ENCODE measurements at places on chromosomes 5 and 9.

DNA sequence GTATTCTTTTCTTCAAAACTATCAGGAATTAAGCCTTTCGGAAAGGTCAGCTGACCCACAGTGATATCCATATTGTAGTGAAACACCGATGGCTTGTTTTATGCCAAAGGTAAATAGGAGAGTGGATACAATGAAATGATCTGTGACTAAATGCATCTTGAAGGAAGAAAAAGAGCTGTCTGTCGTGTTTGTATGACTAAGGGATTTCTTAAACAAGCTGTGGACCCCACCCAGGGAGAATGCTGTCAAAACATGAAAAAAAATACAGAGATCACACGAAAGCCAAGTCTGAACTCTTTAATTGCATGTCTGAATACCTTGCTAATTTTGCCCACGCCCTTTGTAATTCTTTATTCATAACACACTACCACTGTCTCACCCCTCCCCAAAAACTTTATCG is 286.4 kb upstream of the WWC1 start:
- DNase-seq: no peak

- no peak for DNase-seq
Observed at GRCh38 chr5:113147101-113147508, 170.5 kb downstream of the DCP2 start.

GRCh38 chr9:112552229-112553056 is 65.8 kb downstream of the KIAA1958 start:
- DNase-seq: no peak

DNA sequence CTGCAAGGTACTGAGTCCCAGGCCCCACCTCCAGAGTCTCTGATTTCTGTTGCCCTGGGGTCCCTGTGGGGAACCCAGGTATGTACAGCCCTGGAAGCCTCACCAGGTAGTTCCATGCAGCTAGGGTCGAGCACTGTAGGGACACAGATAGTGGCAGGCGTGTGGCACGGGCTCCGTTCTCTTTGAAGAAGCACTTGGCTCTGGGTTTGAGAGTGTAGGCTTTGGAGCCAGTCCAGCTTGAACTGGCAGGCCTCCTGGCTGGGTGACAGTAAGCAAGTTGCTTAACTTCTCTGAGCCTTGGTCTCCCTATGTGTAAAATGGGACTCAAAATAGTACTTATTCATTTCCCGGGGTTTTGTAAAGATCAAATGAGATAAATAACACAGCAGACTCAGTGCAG is 5.6 kb downstream of the OLFM1 start:
- no peak for DNase-seq

GRCh38 chr5:88761939-88762338 is 121.0 kb downstream of the MEF2C start:
- DNase-seq: no peak

DNA sequence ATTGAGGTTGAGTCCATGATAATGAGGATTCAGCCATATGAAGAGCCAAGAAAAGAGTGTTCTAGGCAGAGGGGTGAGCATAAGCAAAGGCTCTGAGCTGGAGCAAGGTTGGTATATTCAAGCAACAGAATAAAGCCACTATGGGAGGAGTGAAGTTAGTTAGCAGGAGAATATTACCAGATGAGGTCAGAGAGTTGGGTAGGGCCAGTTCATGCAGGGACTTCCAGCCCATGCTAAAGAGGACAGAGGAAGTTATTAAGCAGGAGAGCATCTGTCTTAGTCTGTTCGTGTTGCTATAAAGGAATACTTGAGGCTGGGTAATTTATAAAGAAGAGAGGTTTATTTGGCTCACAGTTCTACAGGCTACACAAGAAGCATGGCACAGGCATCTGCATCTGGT is 57.1 kb upstream of the ATG10 start:
- DNase-seq: no peak

DNA sequence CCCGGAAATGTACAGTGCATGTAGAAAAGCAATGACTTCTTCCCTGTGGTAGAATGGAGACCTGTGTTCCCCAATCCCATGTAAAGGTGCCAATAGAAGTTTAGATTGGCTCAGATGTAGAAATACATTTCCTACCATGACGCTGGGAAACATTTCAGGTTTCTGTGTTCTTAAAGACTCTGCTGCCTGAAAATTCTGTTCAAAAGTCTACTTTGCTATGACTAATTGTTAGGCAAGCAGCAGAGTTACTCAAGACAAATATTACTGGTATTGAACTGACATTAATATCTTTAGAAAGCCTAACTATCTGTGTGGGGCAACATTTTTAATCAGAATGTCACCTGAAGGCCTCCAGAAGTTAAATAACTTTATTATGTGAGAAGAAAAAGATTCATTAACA is 75.5 kb upstream of the ELL2 start:
- no peak for DNase-seq

DNA sequence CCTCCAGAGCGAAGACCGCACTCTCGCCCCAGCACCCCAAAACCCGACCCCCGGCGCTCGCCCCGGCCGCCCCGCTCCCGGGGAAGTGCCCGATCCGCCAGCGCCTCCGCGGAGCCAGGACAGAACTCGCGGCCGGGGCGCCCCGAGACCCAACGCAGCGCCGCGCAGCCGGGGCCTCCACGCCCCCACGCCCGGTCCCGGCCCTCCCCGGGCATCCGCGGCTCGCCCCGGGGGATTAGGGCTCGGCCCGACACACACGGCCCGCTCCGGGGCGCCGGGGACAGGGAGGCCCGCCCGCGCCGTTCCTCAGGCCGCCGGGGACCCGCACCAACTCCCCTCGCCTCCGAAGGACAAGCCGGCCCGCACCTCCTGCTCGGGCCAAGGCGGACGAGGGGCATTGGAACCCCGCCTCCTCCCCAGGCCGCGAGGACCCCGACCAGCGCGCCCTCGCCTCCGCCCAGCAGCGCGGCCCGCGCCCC is 544 bp downstream of the FNBP1 start:
- no peak for DNase-seq

DNA sequence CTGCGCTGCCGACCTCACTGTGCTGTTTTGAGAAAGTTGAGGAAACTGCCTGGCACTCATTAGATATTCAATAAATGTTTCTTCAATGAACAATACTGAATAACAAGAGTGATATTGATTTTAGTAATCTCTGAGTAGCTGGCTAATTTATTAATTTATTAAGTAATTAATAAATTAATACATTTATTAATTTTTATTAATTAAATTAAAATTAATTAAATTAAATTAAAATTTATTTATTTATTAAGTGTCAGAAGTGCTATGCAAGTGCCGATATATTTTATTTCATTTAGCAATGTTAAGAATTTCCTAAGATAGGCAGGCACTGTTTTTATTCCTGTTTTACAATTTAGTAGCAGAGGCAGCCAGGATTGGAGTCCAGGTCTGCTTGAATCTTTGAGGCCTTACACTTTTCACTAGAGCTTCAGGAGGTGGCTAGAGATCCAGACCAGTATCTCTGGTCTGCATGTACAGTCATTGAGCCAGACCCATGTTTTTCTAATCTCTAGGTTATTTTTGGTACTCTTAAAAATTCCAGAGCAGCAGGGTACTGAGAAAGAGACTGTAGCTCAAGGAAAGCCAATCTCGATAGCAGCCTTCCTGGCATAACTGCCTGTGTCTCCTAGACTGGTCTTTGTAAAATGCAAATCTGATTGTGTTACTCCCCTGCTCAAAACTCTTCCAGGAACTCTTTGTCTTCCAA is 109.2 kb downstream of the ARHGEF28 start:
- no peak for DNase-seq

DNA sequence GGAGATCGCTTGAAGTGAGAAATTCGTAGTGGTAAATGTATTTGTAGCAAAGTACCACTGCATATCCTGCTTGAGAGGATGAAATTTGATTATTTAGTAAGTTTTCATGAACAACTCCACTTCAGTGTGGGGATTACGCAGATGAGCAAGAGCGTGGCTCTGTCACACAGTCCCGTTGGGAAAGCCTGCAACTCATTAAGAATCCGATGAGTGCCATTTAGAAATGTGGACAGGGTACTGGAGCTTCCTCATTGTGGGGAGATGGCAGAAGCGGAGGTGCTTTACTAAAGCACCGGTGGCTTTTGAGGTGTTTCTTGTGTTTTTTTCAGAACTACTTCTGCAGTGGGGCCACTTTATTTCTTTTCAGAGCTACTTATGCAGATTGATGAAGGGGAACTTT is 1.4 kb downstream of the TJP2 start:
- DNase-seq: no peak

GRCh38 chr5:134521841-134522240 is 3.6 kb upstream of the JADE2 start:
- DNase-seq: no peak

- DNase-seq: no peak
Observed at GRCh38 chr5:107670087-107670931, 428 bp downstream of the EFNA5 start.

GRCh38 chr9:78821126-78821822 is 524.3 kb downstream of the PSAT1 start:
- DNase-seq: no peak

DNA sequence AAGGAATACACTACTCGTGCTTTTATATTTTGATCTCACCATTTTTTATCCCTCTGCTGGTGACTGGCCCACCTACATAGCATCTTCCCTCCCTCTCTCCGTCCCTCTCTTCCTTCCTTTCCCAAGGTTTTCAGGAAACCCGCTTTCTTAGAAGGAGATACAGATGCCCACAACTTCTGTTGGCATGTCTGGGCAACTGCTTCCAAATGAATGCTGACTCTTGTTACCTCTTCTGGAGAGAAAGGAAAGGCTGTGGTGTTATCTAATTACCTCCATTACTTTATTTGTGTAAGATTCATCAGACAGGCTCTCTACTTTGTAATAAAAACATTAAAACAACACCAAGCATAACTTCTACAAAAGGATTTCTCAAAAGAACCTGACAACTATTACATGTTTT is 20.2 kb downstream of the FANCC start:
- DNase-seq: no peak
